ENCODE measurements at places on chromosomes 7 and 10.

DNA sequence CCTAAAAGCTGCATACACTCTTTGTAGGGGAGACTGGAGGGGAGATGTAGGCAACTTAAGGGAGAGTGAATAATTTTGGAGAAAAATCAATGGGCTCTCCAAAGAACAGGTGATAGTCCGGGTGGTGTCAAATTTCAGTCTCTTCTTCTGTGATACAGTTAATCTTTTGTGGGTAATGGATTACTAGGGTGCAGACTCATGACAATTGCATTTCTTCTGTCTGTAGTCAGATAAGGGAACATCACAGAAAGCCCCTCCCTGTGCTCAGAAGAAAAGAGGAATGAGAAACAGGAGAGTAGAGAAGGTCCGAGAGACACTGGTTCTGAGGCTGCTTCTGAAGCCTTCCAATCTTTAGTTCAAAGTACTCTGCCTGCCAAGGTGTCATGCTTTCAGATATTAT is 1140.7 kb upstream of the LRRN3 start:
- DNase-seq: no peak

- DNase-seq: no peak
These were observed 93.4 kb upstream of the FGL2 start for GRCh38 chr7:77293046-77293445.

DNA sequence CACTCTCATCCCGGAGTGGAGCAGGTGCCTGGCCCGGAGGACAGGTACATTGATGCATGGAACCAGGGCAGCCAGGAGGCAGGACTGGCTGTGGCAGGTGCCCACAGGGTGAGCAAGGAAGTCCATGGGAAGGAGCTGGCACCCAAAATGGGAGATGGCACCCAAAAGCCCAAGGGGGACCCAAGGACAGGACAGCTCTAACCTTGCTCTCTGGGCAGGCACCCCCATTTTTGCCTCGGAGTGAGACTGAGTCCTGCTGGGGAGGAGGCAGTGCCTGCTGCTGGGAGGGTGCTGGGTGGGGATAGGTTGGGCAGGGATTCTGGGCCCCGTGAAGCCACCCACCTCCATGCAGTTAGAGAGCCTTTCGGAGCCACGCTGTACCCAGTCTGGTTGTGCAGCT is 234.5 kb downstream of the TCERG1L start:
- DNase-seq: no peak

- no peak for DNase-seq
These were observed 6.2 kb downstream of the CPED1 start for GRCh38 chr7:120994512-120995410.

DNA sequence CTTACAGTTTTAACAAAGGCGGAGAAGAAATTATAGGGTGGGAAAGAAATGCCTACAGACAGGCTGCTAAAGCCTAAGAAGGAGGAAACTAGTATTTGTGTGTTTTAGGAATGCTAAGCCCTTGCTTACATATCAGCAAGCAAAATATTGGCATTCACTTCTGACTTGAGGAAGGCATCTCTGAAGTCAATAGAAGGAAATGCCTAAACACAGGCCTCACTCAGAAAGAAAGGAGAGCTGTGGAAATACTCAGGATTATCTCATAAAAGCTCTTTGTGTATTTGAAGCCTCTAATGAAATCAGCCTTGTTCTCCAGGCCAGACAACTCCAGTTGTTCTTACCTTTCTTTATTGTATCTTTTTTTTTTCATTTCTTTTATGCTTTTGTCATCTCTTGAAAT is 158.0 kb downstream of the AUTS2 start:
- DNase-seq: no peak

DNA sequence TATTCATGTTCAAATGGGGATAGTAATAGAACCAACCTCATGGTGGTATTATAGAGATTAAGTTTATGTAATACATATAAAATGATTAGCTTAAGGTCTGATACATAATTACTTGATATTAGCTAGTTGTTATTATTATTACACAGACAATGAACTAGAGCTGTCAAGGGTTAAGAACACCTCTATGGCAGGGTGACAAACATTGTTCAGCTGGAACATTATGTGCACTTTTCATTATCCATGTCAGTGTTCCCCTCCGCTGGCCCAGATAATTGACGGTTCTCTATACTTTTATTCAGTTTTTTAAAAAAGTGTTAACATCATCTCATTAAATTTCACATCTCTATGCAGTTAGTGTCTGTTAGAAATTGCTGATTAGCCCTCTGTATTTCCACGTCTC is 142.1 kb downstream of the CDK14 start:
- DNase-seq: no peak

DNA sequence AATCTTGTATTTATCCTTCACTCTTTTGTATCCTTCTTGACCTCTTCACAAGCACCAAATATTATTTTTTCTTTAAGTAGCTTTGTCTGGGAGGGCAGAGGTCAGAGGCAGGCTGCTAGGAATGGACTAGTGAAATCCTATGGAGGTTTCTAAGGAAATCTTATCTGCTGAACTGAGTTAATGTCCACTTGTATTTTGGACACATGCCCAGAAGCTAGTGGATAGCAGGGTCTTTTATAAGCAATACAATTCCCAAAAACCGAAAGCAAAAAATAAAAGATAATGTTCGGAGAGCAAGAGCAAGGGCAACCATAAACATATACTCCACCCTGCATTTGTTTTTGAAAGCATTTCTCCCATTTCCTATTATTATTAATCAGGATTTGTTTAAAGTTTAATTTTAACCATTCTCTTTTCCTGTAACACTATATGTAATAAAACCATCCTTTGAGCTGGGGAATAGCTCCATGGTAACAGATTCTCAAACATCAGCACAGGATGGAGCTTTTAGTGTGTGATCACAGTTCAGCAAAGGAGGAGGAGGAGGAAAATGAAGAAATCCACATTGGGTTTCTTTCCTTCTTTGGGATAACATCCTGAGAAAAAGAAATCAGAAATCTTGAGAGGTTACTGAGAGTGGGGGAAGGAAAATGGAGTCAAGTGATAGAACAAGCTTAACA is 328.2 kb upstream of the LRRN3 start:
- no peak for DNase-seq

GRCh38 chr10:32149252-32149955 is 93.2 kb upstream of the KIF5B start:
- DNase-seq: no peak

Measured in NCI-H1436 treated with DMSO at 0.1 percent for 48 hours (cell line).